Heart left ventricle (tissue), 16 donors: ENCODE measurements at places on chromosomes 7 and 10. TPM values are rescaled to one million over a fixed set of nuclear protein-coding genes. Genes with fewer than 3 reads are reported as not detected.

EN2 gene
- 0.06 TPM for total RNA-seq

DNA sequence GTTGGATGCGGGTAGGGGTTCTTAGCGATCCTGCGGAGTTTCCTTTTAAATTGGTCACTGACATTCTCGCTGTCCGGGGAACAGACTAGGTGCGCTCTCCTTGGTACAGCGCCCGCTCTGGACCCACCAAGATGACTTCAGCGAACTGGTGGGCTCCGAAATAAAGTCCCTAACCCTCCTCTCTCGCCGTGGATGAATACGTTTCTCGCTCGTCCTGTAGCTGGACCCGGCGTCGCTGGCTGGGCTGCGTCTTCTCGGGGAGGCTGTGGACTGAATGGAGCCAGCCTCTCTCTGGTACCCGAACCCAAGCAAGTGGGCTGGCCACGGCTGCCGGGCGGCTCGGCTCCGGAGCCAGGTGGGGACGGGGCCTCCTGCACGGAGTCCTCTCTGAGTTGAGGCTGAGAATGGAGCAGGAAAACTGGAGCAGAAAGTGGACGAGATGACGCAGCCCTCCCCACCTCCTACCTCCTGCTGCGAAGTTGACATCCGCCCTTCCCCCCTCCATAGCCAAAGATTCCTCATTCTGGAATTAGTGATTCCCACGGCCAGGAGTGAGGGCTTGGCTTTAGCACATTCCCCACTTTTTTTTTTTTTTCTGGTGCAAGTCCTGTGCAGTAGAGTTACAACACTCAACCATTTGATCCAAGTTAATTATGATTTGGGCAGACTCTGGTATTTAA, 1.5 kb downstream of the UNC5B start:
- DNase-seq: no peak

GRCh38 chr7:39414224-39415035, 151.8 kb upstream of the YAE1 start:
- DNase-seq: peak; percentile 18

DNA sequence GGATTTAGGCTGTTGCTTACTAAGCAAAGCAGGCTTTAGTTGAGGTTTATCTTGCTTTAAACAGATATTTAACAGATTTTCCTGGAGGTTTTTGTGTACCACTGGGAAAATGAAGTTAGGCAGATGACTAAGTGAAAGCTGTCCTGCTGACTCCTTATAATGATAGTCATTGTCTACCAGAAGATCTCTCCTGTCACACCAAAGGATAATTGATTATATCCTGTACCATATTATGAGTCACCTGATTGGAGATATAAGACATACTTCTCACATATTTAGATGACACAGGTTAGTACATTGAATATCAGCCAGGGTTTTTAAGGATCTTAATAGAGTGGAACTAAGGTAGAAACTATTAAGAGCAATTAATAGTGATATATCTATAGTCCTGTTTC, 68.4 kb downstream of the PTEN start:
- DNase-seq: no peak

DNA sequence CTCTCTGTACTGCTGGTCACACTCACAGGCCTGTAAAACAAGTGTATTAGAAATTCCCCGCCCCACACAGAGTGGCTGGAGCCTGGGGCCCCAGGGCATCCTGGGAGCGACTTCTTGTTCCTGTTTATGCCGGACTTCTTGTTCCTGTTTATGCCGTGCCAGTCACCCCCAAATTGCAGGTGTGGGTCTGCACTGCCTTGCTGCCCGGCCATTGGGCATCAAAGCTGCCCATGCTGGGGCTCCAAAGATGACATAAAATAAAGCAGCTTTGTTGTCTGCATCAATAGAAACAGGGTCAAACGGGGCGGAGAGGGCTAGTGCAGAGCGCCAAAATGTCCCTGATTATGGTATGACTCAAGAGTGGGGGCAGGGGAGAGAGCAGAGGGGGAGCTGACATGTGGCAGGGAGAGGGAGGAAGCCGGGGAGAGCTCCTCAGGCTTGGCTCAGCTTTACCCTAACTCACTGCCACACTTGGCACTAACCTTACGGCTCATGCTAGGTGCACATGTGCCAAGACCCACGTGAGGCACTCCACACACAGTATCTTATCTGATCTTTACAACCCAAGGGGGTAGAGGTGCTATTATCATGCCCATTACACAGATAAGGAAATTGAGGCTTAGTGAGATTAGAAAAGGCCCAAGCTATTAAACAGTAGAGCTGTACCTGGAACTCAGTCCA, 98.4 kb downstream of the PIP4K2A start:
- DNase-seq: peak; percentile 51
